ENCODE measurements at places on chromosomes 5 and 9.

- DNase-seq = peak; percentile 80
Observed at GRCh38 chr9:131349881-131350563, 43.9 kb upstream of the PRRC2B start.

GRCh38 chr9:37476930-37477329 lies 8.8 kb upstream of the POLR1E start:
- DNase-seq = no peak

GRCh38 chr9:18594837-18595236 lies 120.9 kb downstream of the ADAMTSL1 start:
- no peak for DNase-seq

DNA sequence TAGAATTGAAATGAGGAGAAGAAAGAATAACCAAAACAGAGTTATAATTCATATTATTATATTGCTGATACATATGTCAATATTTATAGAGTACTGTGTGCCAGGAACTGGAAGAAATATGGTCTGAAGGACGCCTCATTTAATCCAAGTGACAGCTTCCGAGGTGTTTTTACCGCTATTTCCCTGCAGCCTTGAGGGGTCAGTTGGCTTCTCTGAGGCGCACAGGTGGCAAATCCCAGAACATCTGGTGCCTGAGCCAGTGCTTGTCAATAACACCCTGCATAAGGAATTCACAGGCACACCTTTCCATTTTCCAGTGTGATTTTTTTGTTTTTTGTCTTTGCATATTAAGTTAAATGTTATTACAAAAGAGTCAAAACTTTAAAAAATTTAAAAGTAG lies 43.3 kb upstream of the CTSL start:
- no peak for DNase-seq

GRCh38 chr5:7576023-7576715 lies 180.2 kb downstream of the ADCY2 start:
- DNase-seq = no peak

GRCh38 chr5:119367502-119368237 lies 11.9 kb downstream of the TNFAIP8 start:
- DNase-seq = no peak

DNA sequence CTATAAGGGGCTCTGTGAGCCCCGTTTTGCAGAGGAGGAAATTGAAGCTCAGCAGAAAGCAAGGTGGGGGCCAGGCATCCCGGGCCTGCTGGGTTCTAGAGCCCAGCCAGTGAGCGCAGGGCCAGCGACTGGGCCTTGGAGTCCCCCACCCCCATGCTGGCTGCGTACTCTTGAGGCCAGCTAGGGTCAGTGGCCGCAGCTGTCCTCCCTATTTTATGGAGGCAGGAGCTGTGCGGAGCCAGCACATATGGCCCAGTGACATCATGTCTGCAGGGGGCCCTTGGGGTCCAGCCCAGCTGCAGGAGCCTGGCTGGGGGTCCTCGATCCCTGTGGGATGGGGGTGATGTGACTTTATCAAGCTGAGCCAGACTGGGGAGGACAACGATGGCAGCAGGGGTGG lies 71.3 kb downstream of the HMCN2 start:
- DNase-seq = no peak

GRCh38 chr5:176916337-176916736 lies 17.2 kb upstream of the HK3 start:
- DNase-seq = no peak

- DNase-seq = no peak
Observed at GRCh38 chr9:89738137-89738932, 133.5 kb downstream of the GADD45G start.

DNA sequence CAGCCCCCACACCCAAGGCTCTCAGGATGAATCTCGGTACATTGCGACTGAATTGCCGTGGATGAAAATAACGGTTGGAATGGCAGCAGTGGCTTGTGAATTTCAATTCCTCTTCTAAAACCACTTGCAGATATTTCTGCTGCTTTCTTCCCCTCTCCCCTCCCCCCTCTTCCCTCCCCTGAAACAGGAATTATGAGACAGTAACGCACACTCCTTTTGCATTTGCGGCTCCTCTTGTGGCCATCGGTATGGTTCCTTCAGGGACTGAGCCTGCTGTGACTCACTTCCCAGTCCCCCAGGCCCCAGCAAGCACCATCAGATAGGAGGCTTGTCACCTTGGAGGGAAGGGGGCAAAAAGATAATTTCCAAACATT lies 9.7 kb downstream of the DCANP1 start:
- no peak for DNase-seq

DNA sequence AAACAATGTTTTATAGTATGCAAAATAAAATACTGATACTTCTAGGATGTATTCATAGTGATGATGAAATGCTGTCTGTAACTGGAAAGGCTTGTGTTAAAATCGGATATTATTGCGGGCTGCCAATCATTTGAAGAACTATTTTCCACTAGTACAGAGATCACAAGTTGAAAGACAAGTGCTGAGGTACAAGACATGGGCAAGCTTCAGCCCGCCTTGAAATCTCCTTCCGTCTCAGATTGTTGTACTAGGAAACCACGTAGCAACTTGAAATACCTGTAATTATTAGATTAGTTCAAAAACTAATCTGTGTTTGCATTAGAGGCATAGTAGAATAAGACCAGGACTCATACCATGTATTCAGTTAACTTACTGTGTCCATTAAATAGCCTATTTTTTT lies 218.2 kb downstream of the ARHGEF28 start:
- DNase-seq = no peak

- no peak for DNase-seq
Observed at GRCh38 chr9:31135567-31135966, 1248.9 kb upstream of the ACO1 start.

DNA sequence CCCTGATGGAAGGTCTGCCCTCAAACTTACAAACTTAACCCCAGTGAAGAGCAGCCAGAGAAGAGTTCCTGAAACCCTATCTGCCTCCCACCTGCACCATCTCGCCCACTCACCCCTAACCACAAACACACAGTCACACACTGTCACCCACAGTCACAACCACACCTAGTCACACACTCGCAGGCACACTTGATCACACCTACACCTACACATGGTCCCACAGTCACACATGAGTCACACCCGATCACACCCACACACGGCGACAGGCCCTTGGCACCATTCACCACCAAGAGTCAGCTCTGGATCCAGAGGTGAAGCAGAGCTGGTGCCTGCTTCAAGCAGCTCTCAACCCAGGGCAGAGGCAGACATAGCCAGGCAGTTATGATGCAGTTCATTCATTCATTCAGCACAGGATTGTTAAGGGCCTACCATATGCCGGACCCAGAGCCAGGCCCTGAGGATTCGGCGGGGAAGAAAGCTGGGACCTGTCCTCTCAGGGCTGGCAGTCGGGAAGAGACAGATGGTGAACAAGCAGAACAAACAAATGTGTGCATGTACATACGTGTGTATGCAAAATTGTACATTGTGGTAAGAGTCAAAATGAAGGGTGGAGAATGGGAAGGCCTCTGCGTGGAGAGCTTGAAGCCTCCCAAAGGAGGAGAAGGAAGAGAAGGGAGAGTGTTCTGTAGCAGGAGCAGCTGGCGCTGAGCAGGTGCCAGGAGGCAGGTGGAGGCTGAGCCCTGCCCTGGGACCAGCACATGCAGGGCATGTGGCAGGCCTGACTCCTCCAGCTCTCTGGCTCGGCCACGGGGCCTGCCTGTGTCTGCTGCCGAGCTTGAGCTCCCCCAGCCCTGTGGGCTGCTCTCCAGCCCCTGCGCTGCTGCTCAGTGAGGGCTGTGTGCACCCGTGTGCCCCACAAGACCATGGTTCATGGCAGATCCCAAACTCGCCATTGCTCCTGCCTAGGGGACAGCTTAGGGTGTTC lies 6.4 kb downstream of the TSPAN17 start:
- DNase-seq = peak; percentile 89

GRCh38 chr9:110161940-110162339 lies 46.0 kb downstream of the C9orf152 start:
- no peak for DNase-seq

DNA sequence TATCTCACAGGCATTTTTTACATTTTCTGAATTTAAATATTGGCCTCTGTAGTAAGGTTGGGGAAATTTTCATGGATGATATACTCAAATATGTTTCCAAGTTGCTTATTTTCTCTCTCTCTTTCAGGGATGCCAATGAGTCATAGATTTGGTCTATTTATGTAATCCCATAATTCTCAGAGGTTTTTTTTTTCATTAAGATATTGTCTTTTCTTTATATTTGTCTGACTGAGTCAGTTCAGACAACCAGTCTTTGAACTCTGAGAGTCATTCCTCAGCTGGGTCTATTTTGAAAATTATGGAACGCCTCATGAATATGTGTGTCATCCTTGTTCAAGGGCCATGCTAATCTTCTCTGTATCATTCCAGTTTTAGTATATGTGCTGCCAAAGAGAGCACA lies 223.2 kb downstream of the PCSK1 start:
- DNase-seq = no peak

DNA sequence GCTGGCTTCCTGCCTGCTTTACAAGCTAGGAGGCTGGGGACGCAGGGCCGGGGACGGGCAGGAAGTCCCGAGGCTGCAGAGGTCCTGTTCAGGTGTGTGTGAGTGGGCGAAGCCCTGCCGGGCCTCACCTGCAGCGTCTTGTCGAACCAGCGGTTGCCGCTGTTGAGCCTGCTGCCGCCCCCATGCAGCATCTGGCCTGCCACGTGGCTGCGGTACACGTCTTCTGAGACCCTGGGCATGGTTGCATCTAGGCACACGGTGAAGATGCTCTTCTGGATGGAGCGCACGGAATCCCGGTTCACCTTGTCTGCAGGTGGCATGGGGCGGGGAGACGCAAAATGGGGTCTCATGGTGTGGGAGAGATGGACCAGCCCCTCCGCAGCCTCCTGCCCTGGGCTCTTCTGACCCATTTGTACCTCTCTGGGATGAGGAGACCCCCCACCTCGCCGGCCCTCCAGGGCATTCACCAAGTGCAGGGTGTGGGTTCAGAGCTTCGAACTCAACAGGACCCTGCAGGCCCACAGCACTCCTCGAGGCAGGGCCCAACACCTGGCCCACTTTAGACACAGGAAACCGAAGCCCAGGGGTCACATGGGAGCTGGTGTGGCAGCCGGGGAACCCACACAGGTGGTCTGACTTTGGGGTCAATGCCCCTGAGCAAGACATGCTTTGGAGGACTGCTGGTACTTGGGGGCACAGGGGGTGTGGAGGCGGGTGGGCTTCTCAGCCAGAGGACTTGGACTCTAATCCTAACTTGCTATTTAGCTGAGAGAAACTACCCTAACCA lies 10.0 kb downstream of the CRAT start:
- DNase-seq = no peak

GRCh38 chr9:72280913-72281500 lies 84.0 kb downstream of the ZFAND5 start:
- DNase-seq = peak; percentile 49

DNA sequence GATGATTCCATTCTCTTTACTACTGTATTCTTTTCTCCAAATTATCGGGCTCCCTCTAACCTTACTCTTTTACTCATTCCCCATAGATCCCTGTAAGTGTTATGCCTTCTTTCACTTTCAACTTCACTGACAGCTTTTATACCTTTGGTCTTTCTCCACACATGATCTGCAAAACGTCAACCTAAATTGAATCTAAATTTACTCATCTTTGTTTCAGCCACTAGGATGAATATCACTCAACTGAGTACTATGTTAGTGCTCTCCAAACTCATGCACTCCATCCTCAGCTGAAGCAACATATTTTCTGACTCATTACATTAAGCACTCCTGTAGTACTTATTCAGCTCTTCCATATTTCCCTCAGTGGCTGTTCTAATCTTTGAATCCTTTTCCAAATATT lies 133.4 kb downstream of the ADAMTS19 start:
- DNase-seq = no peak

- no peak for DNase-seq
Observed at GRCh38 chr5:68918306-68918705, 175.5 kb upstream of the SLC30A5 start.

Measured in activated T-cell treated with anti-CD3 and anti-CD28 coated beads for 4 hours (primary cell).